ENCODE measurements at places on chromosomes 4 and X. TPM values are rescaled to one million over a fixed set of nuclear protein-coding genes. Genes with fewer than 3 reads are reported as not detected.

DNA sequence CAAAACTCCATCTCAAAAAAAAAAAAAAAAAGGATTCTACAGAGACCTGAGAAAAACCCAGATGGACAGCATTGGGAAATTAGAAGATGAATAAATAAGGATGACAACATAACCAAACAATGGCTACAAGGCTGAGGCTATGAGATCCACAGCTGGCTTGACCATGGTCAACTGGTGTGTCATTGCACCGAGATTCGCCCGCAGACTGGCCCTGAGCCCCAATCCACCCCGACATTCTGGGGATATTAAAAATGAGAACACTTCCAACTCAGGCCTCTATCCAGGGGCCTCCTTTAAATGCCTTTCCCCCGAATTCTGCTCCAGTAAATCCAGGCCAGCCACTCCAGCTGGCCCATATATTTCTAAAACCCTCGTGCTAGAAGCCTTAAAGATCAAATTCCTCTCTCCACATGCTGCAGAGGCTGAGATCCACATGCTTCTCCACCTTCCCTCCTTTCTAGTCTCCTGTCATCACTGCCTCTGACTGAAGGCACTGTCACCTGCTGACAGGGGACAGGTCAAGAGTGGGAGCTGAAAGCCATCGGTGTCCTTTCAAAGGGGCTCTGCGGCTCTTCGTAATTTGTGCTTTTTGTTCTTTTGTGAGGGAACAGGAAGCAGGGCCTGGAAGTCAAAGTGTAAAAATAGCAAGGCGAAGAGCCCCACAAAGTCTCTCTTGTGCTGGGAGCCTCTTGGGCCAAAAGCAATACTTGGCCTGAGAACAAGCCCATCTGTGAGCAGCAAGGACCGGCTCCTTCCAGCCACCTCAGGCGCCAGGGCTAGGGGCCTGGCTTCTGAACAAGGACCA, 203.7 kb downstream of the NSUN7 start:
- H3K27me3 ChIP-seq, result no peaks in the 10 kb centered on the region
- H3K4me3 ChIP-seq, result no peak overlapping the region
- no peak for DNase-seq

PDCL2 gene
- not detected for total RNA-seq

- no peaks in the 10 kb centered on the region for H3K36me3 ChIP-seq
- DNase-seq, result no peak
- no peak overlapping the region for H3K27ac ChIP-seq
- no peaks in the 10 kb centered on the region for H3K4me1 ChIP-seq
- no peak overlapping the region for H3K4me3 ChIP-seq
Measured at GRCh38 chr4:33724685-33725084, 2519.6 kb downstream of the ARAP2 start.

CLNK gene
- not detected for total RNA-seq

GRCh38 chr4:118237531-118237930, 115.3 kb downstream of the PRSS12 start:
- no peak for DNase-seq
- no peaks in the 10 kb centered on the region for H3K4me1 ChIP-seq
- H3K36me3 ChIP-seq, result no peaks in the 10 kb centered on the region
- no peak overlapping the region for H3K27ac ChIP-seq
- no peak overlapping the region for H3K4me3 ChIP-seq

- H3K4me3 ChIP-seq, result no peak overlapping the region
- no peak for DNase-seq
- no peaks in the 10 kb centered on the region for H3K27me3 ChIP-seq
- peaks cover 11% of the 10 kb centered on the region for H3K4me1 ChIP-seq
- no peaks in the 10 kb centered on the region for H3K36me3 ChIP-seq
Measured at GRCh38 chrX:107562482-107562881, 65.8 kb upstream of the PRPS1 start.

DNA sequence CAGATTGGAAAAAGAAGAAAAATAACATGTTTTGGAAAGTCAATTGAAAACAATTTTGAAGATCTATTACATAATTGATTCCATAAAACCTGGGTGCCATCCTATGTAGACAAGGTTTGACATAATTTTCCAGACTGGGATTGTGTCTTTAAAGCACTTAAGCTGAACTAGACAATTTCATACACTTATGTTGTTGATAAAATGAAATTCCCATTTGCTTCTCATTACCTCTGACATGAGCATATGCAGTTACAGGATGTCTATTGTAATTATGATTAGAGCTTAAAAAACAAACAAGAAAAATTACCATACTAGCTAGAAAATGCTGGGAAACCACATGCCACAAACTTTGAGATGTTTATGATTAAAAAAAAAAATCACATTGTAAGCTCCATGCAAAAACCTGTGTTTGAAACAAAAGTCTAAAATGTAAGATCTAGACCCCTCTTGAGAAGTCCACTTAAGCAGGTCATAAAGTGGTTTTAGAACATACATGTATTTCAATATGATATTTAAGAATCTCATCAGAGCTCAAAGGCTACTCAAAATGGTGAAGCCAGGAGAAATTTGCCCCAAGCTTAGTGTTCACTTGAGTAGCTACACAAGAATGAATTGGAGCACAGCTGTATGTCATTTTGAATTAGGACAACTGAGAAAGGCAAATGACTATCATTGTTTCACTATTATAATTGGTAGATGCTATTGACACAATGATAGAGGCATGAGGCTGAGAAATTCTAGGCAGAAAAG, 181.1 kb upstream of the PABPC4L start:
- no peak overlapping the region for H3K4me3 ChIP-seq
- no peaks in the 10 kb centered on the region for H3K4me1 ChIP-seq
- H3K27ac ChIP-seq, result no peak overlapping the region
- DNase-seq, result no peak

- H3K27ac ChIP-seq, result no peak overlapping the region
- H3K4me1 ChIP-seq, result no peaks in the 10 kb centered on the region
- no peaks in the 10 kb centered on the region for H3K27me3 ChIP-seq
- peaks cover 54% of the 10 kb centered on the region for H3K36me3 ChIP-seq
- no peak for DNase-seq
Measured at GRCh38 chr4:153611679-153612078, 72.4 kb upstream of the TLR2 start.

DNA sequence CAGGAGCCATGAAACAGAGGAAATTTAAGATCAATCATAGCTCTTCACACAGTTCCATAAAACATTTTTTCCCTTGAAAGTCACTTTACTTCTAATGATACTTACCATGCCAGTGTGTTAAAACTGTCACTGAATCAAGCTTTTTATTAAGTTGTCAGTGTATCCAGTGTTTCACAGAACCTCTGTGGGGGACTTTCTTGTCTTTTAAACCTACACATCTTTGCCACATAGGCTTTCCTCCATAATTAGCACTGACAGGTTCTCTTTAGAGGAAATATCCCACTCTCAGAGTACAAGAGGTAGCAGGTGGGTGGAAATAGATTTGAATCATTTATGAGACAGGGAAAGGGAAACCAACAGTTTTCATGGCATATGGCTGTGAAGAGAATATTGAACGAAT, 25.8 kb upstream of the DYNLT3 start:
- no peaks in the 10 kb centered on the region for H3K4me1 ChIP-seq
- no peak overlapping the region for H3K4me3 ChIP-seq
- H3K27me3 ChIP-seq, result no peaks in the 10 kb centered on the region
- DNase-seq, result no peak

GRCh38 chrX:25151749-25152148, 136.0 kb upstream of the ARX start:
- no peak overlapping the region for H3K27ac ChIP-seq
- DNase-seq, result no peak
- H3K27me3 ChIP-seq, result peaks cover 19% of the 10 kb centered on the region
- H3K36me3 ChIP-seq, result no peaks in the 10 kb centered on the region
- H3K4me1 ChIP-seq, result no peaks in the 10 kb centered on the region

UCHL1 gene
- 45.1 TPM for total RNA-seq

GRCh38 chr4:39821951-39822350, 124.0 kb downstream of the UBE2K start:
- DNase-seq, result no peak
- no peak overlapping the region for H3K27ac ChIP-seq
- peaks cover 17% of the 10 kb centered on the region for H3K36me3 ChIP-seq
- no peak overlapping the region for H3K4me3 ChIP-seq
- H3K27me3 ChIP-seq, result no peaks in the 10 kb centered on the region
- peaks cover 6% of the 10 kb centered on the region for H3K4me1 ChIP-seq

DNA sequence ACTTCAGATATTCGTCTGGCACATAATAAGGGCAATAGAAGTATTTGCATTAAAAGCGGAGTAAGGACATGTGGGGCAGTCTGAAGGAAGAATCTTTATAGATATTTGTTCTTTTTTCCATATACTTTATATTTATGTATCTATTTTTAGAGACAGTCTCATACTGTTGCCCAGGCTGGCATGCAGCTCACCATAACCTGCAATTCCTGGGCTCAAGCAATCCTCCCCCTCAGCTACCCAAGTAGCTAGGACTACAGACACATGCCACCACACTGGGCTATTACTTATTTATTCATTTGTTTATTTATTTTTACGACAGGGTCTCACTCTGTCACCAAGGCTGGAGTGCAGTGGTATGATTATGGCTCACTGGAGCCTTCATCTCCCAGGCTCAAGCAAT, 16.7 kb upstream of the MRPL1 start:
- no peak overlapping the region for H3K4me3 ChIP-seq
- H3K36me3 ChIP-seq, result no peaks in the 10 kb centered on the region
- H3K27me3 ChIP-seq, result no peaks in the 10 kb centered on the region
- H3K4me1 ChIP-seq, result no peaks in the 10 kb centered on the region

DNA sequence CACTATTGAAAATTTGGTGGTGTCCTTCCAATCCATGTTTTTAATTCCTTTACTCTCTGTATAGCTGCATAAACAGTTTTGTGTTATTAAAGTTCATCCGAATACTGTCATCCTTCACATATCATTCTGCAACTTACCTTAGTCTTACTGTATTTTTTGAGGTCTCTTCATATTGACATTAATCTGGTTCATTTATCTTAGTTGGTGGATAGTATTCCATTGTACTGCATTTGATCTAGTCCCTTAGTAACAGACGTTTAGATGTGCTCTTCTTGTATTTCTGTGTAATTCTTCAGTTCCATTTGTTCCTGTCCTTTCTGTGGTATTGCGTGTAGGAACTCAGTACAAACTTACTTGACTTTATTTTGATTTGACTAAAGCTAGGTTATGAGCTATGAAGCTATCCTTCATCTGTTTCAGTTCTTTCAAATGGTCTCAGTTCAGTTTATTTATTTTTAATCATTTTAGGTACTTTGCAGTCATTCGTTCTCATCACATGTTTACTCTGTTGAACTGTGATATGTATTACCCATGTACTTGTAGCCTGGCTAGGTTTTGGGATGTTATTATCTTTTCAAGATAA, 41.3 kb downstream of the RAPGEF2 start:
- DNase-seq, result no peak
- no peaks in the 10 kb centered on the region for H3K36me3 ChIP-seq
- peak overlapping the region; percentile 42 for H3K4me3 ChIP-seq
- peaks cover 29% of the 10 kb centered on the region for H3K4me1 ChIP-seq

SYNPO2 gene
- total RNA-seq, result 22.9 TPM

DNA sequence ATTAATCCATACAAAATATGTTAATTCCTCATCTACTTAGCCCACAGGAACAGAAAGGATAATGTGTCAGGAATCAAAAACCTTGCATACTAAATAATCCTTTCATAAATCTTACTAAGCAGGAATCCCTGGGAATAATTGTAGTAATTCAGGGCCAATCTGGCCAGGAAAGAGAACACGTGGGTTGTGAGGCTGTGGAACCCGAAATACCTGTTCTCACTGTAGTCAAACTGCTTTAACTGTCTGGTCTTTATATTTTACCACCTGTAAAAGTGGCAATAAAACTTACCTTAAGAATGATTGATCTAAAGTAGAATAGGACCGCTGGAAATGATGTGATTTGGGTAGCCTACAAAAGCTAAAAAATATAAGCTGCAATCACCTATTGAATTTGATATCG, 1620.9 kb downstream of the STIM2 start:
- no peaks in the 10 kb centered on the region for H3K36me3 ChIP-seq
- H3K4me3 ChIP-seq, result no peak overlapping the region
- no peaks in the 10 kb centered on the region for H3K27me3 ChIP-seq
- no peak for DNase-seq
- no peak overlapping the region for H3K27ac ChIP-seq
- H3K4me1 ChIP-seq, result no peaks in the 10 kb centered on the region

DNA sequence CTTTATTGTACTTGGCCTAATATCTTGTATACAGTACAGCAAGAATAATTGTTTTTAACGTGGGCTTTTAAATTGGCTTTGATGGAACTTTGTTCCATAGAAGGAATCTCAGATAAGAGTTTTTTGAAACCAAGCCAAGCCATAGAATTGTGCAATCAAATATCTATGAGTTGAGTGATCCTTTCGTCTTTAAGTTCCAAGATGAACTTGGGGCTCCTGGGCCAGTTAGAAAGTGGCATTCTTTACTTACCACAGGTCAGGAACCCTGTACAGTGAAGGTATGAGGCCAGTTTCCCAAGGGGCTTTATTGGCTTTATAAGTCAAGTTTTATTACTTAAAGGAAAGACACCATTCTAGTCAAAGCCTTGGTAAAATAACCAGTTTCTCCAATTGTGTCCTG, 2104.2 kb downstream of the PCDH7 start:
- H3K4me3 ChIP-seq, result no peak overlapping the region
- no peak for DNase-seq
- H3K27ac ChIP-seq, result no peak overlapping the region
- no peaks in the 10 kb centered on the region for H3K4me1 ChIP-seq
- no peaks in the 10 kb centered on the region for H3K36me3 ChIP-seq

GRCh38 chrX:123121241-123121640, 62.8 kb upstream of the GRIA3 start:
- H3K4me1 ChIP-seq, result no peaks in the 10 kb centered on the region
- no peak overlapping the region for H3K4me3 ChIP-seq
- no peak for DNase-seq

DNA sequence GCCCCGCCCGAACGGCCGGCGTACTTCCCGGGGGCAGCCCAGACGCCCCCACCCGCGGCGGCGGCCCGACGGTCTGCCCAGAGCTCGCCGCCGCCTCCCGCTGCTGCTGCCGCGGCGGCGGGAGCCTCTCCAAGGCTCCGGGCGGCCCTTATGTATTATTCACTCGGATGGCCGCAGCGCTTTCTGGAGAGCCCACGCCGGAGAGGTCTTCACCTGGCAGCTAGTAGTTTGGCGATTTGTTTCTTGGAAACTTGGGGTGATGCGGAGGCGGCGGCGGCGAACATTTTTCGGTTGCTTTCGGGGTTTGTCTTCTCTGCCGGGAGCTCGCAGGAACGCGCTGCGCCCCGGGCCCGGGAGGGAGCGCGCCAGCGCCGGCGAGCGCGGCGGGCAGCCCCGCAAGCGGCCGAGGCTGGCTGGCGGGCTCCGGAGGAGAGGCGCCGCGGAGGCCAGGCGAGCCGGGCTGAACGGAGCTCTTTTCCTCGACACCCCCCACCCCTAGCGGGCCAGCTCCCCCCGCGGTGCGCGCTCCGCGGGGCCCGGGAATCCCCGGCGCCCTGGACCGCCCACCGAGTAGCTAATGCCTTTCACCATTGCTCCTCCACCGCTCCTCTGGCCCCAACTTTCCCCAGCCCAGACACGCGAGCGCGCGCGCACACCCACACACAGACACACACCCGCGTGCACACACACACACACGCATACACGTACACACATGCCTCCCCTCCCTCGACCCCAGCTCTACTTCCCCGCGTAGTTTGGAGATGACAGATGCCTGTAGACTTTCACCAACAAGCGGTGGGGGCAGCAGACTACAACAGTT, 113.5 kb downstream of the DHX15 start:
- no peaks in the 10 kb centered on the region for H3K36me3 ChIP-seq
- H3K27me3 ChIP-seq, result peaks cover 57% of the 10 kb centered on the region
- peaks cover 30% of the 10 kb centered on the region for H3K4me1 ChIP-seq
- DNase-seq, result peak; percentile 71

Data from type B pancreatic cell (in vitro differentiated cells).